ENCODE measurements at places on chromosomes 6 and 20.

DNA sequence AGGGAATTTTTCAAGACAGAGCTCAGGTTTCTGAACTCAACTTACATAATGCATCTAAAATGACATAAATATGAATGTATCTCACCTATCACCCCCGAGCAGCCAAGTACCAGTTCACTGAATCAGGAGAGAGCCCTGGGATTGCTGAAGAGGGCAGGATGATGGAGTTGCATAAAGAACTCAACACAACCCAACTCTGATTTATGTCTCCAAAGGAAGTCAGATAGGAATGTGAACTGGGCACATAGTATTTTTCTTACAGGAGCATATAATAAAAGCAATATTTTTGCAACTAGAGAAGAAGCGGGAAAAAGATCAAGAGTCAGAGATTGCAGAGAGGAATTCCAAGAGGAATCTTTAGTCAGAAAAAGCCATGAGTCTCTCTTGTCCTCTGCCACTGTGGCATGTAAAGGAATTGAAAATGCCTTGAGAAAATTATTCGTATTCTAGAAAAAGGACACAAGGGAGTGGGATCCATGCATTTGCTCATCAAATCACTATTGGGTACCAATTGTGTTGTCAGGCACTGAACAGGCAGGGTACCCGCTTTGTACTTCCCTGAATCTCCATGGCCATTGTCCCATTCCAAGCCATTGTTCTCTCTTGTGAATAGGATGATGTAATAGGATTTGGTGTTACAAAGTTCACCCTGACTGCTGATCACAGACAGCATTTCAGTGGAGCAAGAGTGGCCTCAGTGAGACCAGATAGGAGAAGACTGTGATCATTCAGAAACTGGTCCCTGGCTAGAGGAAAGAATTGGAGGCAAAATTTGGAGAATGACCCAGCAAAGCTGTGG lies 16.3 kb downstream of the RIN2 start:
- no peak for DNase-seq

- DNase-seq, result peak; percentile 28
Observed at GRCh38 chr6:53734473-53735299, 60.1 kb upstream of the LRRC1 start.

- no peak for DNase-seq
Observed at GRCh38 chr6:158230967-158231550, 62.9 kb downstream of the GTF2H5 start.

DNA sequence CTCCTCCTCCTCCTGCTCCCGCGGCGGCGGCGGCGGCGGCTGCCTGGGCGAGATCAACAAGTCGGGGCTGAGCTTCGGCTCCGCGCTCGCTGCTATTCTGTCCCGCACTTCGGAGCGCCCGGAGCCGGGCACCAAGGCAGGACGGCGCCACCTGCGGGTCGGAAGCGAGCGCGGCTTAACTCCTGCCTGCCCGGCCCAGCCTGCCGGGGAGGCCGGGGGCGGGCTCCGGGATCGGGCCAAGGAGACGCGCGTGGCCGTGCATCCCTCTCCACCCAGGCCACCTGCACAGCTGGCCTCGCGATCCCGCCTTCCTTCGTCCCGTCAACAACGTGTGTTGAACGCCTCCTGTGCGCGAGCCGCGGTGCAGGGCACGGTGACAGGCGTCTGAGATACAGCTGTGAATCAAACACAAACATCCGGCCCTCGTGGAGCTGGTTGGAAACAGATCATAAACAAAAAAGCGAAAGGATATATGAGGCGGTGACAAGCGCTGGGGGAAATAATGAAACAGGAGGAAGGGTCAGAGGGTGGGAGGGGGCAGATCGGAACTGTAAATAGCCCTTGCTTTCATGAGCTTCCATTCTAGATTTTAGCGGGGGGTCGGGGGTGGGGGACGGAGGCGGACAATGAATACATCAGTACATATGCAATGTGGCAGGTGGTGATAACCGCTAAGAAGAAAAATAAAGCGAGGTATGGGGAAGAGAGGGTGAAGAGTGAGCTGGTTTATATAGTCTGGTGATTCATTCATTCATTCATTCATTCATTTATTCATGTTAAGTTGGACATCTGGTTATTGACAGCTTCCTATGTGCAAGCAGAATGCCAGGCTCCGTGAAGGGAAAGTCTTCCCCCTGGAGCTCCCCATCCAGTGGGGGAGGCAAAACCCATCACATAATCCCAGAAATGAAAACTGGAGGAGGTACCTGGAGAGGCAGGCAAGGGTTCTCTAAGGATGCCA lies 2.0 kb upstream of the KCNB1 start:
- peak; percentile 68 for DNase-seq

- DNase-seq, result no peak
Observed at GRCh38 chr6:144467172-144467762, 182.1 kb downstream of the UTRN start.

DNA sequence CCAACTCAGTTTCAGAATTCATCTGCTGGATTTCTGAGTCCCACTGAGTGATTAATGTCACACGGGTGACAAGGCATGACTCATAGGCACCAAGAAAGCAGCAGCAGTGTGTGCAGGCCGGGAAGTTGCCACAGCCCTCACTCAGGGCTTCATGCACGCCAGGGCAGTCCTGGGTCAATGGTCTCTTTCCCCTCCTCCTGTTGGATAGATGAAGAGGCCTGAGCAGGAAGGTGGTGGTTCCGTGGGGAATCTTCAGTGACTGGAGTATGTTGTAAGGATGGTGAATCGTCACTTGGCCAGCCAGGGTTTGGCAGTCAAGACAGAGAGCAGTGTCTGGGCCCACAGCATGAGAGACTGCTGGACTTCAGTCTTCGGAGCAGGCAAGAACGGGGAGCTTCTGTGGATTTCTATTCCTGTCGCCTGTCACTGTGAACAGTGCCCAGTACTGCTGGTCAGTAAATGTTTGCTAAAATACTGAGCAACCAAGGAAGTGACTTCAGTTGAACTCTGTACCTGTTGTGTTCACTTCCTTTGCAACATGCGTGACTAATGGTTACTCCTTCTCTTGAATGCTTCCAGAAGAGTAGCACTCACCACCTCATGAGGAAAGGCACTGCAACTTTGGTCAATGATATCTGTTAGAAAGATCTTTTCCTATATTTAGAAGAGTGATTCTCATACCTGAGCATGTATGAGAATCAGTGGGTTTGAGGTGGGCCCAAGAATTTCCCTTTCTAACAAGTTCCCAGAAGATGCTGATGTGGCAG lies 62.0 kb upstream of the CD93 start:
- peak; percentile 68 for DNase-seq

DNA sequence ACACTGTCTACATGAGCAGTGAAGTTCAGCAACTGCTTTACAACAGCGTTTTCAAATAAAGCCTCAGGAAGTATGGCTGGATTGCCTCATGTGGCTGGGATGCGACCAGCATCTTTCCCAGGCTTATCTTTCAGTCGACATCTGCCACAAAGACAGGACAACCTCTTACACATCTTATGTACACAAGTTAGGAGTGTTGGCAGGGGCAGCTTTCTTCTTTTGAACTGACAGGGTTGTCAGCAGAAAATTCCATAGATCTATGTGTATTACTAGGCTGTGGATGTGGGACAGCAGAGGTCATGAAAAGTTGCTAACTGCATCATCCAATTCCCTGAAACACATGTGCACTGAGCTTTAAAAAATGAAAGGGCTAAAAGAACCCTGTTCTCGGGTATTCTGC lies 48.1 kb downstream of the PLAGL1 start:
- DNase-seq, result no peak

DNA sequence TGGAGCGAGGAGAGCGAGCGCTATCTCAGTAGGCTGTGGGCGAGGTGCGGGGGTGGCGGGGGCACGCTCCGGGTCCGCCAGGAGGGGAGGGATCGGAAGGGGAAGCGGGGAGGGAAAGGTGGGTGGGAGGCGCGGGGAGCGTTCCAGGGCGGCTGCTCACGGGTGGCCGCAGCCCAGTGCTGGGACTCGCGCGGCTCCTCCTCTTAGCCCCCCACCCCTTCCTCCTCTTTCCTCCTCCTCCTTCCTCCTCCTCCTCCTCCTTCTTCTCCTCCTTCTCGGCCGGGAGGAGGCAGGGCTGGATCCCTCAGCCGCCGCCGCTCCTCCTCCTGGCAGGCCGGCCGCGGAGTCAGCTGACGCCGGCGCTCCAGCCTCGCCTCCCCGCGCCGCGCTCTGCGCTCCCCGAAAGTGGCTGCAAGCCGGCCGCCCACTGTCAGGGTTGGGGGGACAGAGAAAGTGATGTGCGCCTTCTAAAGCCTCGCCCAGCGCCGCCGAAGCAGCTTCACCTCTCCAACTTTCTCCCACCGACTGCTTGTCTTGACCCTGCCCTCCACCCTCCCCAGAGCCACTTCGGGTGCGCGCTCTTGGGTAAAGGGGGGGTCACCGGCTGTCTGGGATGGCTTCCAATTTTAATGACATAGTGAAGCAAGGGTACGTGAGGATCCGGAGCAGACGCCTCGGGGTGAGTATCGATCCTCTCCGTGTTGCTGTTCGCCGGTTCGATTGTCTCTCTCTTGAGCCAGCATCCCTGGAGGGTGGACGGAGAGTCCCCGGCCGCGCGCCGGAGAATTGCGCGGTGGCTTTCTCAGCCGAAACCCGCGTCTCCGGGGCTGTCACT lies at the start of gene DOK5:
TSS of gene DOK5 (plus strand) at position 260 of the 835 bp plus-strand sequence. CDS start at position 614, 354 bp downstream.
- DNase-seq, result no peak

GRCh38 chr6:136783495-136784270 lies 8.6 kb downstream of the MAP3K5 start:
- DNase-seq, result peak; percentile 75

- peak; percentile 4 for DNase-seq
Observed at GRCh38 chr20:11549172-11550103, 368.3 kb upstream of the BTBD3 start.

DNA sequence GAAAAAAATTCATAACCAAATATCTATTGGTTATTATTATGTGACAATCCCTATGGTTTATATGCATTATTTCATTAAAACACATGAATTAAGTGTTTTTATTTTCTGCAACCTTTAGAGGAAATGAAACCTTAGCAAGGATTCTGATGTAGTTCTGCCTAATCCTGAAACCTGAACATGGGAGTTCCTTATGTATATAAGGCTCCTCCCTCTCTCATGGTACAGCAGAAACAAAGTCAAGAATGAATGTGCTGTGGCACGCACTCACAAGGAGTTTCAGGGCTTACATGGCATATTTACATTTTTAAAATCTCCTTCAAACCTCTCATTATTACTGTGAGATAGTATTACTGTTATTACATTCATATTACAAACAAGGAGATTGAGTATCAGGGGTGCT lies 426.4 kb upstream of the CITED2 start:
- DNase-seq, result no peak

- no peak for DNase-seq
Observed at GRCh38 chr6:73699676-73700459, 3.9 kb downstream of the CD109 start.

- DNase-seq, result no peak
Observed at GRCh38 chr6:126152372-126152745, 166.0 kb downstream of the TRMT11 start.

DNA sequence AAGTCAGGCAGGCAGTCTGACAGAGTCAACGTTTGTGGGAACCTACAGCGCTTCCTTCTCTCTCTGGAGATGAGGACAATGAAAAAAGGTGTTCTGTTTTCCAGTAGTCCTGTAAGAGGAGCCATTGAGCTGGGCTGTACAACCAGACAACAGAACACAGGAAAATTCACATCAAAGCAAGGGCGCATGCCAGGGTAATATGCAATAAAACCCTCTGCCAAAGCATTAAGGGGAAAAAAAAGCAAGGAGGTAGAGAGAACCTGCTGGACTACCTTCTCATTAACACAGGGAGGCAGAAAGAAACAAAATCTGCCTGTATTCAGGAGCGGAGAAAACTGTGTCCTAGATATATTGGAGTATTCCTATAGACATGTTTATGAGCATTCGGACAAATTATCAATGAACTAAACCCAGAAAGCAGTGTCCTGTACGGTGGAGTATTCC lies 1.3 kb downstream of the RNF24 start:
- peak; percentile 67 for DNase-seq

DNA sequence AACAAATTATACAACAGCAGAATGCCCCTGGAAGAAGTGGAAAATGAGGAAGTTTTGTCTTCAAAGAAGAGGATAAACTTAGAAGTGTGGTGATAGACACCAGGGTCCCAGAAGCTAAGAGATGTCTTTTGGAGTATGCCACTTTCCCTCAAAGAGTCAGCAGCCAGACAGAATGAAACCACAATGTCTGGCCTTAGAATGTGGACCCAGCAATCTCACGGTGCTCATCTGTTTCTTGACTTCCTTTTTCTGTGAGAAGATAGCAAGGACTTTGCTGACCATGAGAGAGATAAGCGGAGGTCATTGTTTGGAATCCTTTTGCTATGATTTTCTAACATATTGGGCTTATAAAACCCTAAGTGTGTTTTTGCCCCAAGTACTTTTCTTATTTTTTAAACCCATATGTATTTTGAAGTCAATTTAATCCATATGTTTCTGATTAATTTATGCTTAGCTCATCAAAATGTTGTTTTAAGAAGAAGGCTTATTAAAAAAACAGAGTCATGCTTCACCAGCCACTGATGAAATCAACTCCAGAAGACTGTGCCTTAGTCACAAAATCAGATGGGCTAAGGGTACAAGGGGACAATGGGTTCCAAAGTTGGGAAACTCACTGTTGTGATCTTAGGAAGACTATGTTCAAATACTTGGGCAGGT lies 451.2 kb upstream of the JAG1 start:
- no peak for DNase-seq

GRCh38 chr6:21907291-21907690 lies 313.7 kb downstream of the SOX4 start:
- peak; percentile 20 for DNase-seq

DNA sequence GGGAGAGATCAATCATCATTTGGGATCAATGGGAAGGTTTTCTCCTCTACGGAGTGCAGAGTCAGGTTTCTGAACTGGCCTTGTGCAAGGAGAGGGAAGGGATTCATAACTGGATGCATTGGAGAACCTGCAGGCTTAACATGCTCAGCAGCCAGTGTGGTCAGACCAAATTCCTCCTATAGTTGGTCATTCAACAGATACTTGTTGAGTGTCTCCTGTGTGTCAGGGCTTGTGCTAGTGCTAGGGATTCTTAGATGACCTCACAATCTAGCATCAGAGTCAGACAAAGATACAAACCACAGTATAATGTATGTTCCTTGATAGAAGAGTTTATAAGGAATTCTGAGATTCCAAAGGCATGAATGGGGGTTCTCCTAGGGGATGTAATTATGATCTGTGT lies 23.9 kb downstream of the RALY start:
- DNase-seq, result no peak

DNA sequence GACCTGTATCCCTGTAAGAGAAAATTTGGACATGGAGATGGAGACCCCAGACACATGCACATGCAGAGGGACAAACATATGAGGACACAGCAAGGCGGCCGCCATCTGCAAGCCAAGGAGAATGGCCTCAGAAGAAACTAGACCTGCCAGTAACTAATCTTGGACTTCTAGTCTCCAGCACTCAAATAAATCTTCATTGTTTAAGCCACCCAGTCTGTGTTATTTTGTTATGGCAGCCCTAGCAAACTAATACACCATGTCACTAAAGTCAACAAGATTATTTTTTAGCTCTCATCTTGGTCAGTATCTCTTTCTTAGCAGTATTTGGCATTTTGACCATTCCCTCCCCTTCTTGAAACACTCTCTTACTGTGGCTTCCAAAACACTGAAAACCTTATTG lies 26.7 kb downstream of the LATS1 start:
- no peak for DNase-seq
